ENCODE measurements at places on chromosomes 7 and 10.

DNA sequence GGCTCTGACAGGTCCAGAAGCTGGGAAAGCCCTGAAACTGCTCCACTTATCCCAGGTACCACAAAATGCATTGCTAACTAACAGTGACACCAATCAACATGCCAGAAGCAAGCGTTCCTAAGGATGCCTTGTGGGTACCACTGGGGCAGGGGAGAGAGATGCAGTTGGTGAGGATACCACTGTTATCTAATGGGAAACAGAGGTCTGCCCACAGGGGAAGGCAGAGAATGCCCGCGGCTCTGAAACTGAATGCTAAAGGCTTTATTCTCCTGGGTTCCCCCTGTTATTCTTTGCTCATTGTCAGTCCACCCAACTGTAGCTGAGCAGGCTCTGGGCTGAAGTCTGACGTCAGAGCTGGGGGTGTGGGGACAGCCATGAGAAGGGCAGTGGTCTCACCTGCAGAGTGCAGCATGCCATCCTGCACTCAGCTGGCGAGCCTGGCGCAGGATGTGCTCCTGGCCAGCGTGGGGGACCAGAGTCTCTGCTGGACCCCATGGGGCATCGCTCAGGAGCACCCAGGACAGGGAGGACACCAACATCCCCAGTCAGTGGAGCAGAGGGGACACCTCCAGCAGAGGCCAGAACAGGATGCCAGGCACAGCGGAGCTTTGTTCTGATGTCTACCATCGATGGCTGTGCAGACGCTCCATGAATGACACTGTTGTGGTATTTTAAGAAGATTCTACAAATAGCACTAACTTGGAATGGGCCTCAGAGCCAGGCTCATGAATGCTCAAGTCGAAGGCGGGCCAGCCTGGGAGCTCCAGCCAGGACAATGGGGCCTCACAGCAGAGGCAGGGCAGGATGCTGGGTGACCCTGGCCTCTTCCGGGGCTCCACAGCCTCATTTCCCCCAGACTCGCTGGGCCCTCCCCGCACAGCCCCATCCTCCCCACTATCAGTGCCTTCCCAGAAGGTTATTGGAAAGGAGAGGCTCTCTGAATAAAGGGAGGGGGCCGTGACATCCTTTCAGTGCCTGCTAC, 95.8 kb downstream of the ARHGAP22 start:
- no peak for DNase-seq

- no peak for DNase-seq
These were observed 23.5 kb downstream of the HTR7 start for GRCh38 chr10:90834326-90834725.

DNA sequence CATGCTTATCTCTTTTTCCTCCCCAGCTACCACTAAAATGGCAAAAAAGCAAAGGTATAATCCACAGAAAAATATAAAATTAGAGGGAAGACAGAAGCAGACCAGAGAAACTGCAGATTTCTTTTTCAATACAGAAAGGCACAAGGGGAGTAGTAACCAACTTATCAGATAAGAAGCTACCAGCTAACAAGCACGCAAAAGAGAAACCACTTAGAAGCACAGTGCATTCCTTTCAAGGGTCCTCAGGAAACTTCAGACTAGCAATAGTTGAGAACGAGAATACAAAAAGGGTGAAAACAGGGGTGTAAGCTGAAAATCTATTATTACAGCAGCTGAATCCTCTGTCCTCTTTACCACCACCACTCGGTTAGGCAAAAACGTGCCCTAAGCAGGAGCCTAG, 9.9 kb upstream of the OR2A5 start:
- no peak for DNase-seq

DNA sequence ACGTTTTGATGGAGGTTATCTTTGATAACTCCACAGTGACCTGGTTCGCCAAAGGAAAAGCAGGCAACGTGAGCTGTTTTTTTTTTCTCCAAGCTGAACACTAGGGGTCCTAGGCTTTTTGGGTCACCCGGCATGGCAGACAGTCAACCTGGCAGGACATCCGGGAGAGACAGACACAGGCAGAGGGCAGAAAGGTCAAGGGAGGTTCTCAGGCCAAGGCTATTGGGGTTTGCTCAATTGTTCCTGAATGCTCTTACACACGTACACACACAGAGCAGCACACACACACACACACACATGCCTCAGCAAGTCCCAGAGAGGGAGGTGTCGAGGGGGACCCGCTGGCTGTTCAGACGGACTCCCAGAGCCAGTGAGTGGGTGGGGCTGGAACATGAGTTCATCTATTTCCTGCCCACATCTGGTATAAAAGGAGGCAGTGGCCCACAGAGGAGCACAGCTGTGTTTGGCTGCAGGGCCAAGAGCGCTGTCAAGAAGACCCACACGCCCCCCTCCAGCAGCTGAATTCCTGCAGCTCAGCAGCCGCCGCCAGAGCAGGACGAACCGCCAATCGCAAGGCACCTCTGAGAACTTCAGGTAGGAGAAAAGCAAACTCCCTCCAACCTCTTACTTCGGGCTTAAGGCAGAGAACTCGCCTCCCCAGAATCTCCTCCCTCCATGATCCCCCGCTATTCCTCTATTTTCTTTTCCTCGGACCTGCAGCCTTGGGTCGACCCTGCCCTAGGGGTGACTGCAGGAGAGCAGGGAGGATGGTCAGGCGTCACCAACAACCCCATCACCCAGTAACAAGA, at the start of gene SERPINE1:
Gene SERPINE1 (plus strand): TSS at position 454 of the 809 bp plus-strand sequence. CDS start 1,290 bp downstream, outside the sequence.
- DNase-seq, result peak; percentile 37

- no peak for DNase-seq
These were observed 28.2 kb upstream of the ECHDC3 start for GRCh38 chr10:11713963-11714362.

DNA sequence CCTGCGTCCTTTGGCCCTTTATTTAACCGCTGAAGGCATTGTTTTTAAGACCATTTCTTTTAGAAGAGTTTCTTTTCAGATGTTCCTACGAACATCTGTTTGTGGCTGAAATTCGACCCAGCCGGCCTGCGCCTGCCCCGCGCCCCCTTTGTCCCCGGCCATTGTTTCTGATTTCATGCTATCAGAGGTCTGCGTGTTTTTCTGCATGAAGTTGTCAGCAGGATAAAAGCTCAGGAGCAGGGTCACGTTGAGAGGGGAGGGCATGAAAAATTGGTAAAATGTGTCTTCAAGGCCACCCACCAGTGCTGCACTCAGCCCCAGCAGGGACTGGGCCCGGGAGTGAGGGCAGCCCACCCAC, 43.1 kb downstream of the NKX6-2 start:
- no peak for DNase-seq

DNA sequence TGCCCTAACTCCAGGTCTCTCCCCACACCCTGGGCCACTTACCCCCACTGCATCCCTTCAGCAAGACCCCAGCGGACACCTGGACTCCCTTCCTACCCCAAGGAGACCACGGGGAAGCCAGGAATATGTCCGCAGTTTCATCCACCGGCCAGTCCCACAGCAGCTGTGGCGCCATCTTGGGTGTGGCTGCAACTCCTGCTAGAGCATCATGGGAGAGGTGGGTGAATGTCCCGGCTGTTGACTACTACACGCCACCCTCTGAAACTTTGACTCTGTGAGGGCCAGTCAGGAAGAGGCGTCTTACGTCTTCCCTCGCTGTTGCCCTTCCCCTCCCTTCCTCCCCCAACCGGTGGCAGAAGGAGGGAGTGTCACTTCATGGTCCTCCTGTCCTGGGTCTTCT, 238.3 kb upstream of the RNF32 start:
- no peak for DNase-seq

- DNase-seq, result no peak
These were observed 267 bp downstream of the CALCR start for GRCh38 chr7:93574269-93574645.

DNA sequence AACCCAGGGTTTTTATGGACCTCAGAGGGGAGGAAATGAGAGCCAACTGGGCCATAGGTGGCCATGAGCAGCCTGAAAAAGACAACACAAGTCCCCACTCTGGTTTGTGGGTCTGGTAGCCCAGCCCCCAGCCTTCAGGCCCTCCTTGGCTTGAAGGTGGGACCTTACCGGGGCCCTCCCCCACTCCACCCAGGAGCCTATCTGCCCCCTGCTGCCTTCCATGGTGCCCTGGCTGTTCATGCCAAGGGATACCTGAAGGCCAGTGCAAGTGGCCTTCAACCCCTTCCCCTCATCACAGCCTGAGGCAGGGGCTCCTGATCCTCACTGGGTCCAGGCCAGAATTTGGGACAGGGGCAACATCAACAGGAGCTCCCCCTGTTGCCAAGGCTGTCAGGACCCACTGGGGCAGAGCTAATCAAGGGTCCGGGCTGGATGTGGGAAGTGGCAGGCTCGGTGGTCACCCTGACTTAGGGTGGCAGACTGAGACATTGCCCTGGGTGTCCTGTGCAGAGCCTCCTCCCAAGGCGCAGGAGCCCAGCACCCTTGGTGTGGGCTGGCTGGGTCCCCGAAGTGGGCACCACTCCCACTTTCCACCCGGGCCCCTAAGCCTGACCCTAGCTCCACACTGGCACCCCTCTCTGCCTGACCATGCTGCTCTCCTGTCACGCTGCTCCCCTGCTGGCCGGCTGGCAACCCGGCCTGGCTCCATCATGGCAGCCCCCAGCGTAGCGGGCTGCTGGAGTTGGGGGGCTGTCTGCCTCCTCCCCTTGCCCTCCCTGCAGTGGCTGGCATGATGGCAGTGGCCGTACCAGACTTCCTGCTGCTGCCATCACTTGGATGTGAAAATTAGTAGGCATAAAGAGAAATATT, 6.4 kb downstream of the WDFY4 start:
- no peak for DNase-seq

GRCh38 chr7:158241919-158242318, 345.7 kb downstream of the PTPRN2 start:
- DNase-seq, result no peak

- no peak for DNase-seq
These were observed 93.3 kb downstream of the HYCC1 start for GRCh38 chr7:22920672-22921071.

DNA sequence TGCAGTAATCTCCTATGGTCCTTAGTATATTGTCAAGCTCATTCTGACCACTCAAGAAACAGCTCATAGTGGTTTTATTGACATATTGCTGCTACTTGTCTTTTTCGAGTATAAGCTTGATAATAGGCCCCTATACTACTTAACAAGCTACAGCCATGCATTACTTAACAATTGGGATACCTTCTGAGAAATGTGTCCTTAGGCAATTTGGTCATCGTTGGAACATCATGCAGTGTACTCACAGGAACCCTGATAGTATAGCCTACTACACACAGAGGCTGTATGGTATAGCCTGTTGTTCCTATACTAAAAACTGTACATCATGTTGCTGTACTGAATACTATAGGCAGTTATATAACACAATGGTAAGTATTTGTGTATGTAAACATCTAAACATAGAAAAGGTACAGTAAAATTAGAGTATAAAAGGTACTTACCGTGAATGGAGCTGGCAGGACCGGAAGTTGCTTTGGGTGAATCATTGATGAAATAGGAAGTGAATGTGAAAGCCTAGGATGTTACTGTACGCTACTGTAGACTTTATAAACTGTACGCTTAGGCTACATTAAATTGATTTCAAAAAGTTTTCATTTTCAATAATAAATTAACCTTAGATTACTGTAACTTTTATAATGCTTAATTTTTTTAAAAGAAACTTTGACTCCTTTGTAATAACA, 160.9 kb downstream of the LRRC4 start:
- no peak for DNase-seq

DNA sequence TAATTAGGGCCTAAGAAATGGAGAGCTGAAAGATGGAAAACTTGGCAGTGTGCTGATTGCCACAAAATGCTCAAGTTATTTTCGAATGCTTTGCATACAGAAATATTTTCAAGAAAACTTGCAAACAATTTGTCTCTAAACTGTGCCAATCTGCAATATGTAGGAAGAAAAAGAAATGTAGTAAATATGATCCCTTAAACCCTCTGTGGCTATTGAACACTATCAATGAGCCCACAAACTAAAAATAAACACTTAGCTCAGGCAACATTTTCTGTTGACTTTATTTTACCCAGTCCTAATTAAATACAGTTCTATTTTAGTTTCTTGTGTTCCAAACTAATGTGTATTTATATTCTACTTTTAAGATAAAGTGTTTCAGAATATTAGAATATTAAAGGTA, 342.1 kb downstream of the SEMA3D start:
- no peak for DNase-seq

DNA sequence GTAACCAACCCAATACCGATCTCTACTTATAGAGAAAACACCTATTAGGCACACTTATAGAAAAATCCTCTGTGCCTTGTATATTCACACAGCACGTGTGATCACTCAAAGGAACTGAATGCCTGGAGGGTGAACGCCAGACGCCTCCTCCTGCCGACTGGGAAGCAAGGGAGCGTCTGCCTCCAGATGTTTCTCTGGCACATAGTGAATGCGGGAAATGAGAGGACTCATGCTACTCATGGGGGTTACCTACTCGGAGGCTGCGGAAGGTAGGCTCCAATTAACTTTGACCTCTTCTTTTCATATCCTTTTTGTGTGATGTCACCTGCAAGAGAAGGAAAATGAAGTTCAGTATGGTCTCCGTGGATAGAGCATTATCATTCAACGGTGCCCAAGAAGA, 203.3 kb downstream of the DIP2C start:
- no peak for DNase-seq

DNA sequence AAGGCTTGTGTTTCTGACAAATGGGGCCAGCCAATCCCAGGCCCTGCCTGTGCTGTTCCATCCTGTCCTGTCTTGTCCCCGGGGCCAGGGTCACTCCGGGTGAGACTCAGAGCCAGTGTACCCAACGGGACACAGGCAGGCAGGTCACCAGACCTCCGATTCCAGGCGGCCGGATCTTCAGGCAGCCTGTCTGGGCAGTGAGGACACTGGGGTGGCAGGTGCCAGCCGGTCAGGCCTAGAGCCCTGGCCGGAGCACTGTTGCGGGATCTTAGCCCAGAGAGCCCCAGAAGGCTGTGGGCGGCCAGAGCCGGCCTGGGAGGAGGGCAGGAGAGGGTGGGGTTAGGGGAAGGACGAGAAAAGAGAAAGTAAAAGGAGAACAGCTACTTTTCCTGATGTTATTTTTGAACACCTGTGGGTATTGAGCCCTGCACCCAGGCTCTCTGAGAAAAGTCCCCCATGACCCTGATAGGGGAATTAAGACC, 134.3 kb upstream of the TNRC18 start:
- DNase-seq, result no peak

GRCh38 chr7:155753446-155753965, 58.8 kb downstream of the SHH start:
- DNase-seq, result no peak

GRCh38 chr10:72344932-72345331, 9.8 kb downstream of the DNAJB12 start:
- no peak for DNase-seq

DNA sequence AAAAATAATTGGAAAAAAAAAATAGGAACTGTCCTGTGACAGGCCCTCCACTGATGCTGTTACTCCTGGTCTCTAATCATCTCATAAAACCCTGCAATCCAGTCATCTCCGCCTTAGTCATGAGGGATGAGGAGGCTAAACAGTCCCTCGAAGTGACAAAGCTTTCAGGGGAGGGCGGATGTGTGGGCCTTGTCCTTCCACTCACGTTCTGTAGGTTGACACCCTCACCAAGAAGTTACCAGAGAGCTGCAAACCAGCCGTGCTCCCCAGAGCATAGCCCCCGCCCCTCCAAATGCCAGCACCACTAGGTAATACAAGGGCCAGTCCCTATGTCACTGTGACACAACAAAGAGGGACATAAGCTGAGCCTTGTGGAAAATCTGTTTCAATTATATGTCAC, 11.9 kb downstream of the COBL start:
- no peak for DNase-seq

GRCh38 chr10:87591589-87591886, 68.1 kb upstream of the PAPSS2 start:
- DNase-seq, result no peak
